SK-N-DZ (cell line): ENCODE measurements at places on chromosomes 6 and 20.

- DNase-seq: no peak
Observed at GRCh38 chr20:40643891-40644290, 45.1 kb downstream of the MAFB start.

- no peak for DNase-seq
Observed at GRCh38 chr6:43826730-43827129, 56.7 kb downstream of the VEGFA start.

GRCh38 chr6:7086488-7086887 is 21.3 kb upstream of the RREB1 start:
- no peak for DNase-seq

- no peak for DNase-seq
Observed at GRCh38 chr20:9999645-10000044, 35.1 kb upstream of the ANKEF1 start.

DNA sequence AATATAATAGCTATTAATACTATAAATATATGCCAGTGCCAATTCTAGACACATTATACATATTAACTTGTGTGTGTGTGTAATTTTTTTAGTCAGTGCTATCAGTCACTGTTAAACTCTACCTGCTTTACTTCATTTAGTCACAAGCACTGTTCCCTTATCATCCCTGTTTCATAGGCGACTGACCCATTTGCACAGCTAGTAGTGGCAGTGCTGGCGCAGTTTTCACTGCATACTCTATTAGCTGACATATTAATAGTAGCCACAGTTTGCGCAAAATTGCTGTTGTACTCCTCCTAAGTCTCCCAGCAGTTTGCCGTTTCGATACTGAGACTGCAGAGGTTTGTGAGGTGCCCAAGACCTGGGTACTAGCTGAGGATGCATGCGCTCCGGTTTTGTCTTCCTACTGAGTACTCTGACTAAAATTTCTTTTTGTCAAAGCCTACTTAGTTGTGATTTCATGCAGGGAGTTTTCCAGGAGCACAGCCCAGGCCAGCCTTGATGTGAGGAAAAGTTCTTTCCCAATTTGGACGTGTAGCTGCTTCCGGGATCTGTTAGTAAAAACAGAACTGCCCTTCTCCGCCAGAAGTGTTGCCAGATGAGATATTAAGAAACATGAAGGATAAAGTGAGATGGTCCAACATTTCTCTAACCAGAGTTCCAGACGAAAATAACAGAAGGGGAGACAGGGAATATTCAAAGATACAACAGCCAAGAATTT is 5.6 kb downstream of the BAG2 start:
- no peak for DNase-seq

GRCh38 chr6:167336844-167337630 is 12.2 kb downstream of the TTLL2 start:
- DNase-seq: no peak

DNA sequence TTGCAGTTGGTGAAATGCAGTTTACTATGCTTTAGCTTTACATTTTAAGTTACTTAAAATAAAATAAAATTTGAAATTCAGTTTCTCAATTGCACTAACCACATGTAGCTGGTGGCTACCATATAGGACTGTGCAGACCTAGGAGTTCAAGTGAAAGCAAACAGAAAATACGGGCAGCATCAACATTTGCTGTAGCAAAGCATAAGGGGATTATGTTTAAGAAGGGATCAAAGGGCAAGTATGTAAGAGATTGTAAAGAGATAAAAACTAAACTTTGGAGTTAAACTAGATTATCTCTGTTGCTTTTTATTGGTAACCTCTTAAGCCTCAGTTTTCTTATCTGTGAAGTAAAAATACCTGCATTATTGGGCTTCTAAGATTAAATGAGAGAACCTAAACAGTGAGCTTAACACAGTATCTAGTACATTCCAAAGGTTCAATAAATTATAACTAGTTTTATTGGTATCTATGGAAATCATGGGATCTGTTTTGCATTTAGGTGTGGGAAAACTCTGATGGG is 81.2 kb downstream of the SPTLC3 start:
- no peak for DNase-seq

- no peak for DNase-seq
Observed at GRCh38 chr6:1624851-1625781, 15.4 kb downstream of the FOXC1 start.

- DNase-seq: no peak
Observed at GRCh38 chr6:69643688-69644087, 153.1 kb downstream of the LMBRD1 start.

DNA sequence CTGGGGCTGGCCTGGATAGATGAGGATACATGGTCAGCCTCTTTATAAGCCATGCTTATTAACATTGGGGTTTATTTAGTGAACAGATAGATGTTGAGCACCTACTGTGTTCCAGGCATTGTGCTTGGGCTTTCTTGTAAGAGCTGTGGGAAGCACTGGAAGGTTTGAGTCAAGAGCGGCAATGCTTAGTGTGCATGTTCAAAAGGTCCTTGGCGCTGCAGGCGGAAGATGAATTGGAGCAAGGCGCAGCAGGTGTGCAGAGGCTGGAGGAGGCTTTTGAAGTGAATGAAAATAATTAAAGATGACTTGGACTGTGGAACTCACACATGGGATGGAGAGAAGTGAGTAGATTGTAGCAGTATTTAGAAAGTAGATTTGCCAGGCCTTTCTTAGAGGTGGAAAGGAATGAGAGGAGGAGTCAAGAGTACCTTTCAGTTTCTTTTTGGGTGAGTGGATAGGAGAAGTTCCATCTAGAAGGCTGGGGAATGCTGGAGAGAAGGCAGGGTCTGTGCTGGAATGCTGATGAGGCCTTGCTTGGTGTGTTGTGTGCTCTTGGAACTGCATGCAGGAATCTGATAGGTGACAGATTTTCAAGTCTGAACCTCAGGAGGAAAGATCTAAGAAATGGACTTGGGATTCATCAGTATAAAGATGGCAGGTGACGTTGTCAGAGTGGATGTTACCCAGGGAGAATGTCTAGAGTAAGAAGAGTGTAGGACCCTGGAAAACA is 26.4 kb downstream of the SNX9 start:
- no peak for DNase-seq

DNA sequence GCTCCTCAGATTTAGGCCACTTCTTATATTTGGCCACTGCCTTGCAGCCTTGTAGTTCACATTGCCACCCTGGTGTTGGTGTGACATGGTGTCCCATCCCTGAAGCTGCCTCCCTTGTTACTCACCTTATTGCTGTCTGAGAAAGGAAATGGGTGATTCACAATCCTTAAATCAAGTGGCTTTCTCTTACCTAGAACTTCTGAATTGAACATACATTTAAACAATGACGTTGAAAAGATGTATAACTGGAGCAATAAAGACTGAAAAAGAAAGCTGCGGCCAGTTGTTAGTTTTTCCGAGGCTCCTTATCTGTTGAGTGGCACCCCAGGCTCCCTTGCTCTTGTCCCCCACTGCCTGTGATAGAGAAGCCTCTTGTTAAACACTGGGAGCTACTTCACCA is 28.8 kb upstream of the GNRH2 start:
- no peak for DNase-seq

DNA sequence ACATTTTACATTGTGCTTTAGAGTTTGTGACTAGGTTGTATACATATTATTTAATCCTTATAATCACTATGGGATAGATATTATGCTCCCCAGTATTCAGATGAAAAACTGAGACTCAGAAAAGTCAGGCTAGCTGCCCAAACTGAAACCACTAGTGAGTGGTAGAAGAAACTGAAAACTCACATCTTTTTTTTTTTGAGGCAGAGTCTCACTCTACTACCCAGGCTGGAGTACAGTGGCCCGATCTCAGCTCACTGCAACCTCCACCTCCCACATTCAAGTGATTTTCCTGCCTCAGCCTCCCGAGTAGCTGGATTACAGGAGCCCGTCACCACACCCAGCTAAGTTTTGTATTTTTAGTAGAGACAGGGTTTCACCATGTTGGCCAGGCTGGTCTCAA is 22.2 kb downstream of the RNF24 start:
- no peak for DNase-seq

- DNase-seq: no peak
Observed at GRCh38 chr6:150634964-150635292, 35.2 kb downstream of the PLEKHG1 start.

DNA sequence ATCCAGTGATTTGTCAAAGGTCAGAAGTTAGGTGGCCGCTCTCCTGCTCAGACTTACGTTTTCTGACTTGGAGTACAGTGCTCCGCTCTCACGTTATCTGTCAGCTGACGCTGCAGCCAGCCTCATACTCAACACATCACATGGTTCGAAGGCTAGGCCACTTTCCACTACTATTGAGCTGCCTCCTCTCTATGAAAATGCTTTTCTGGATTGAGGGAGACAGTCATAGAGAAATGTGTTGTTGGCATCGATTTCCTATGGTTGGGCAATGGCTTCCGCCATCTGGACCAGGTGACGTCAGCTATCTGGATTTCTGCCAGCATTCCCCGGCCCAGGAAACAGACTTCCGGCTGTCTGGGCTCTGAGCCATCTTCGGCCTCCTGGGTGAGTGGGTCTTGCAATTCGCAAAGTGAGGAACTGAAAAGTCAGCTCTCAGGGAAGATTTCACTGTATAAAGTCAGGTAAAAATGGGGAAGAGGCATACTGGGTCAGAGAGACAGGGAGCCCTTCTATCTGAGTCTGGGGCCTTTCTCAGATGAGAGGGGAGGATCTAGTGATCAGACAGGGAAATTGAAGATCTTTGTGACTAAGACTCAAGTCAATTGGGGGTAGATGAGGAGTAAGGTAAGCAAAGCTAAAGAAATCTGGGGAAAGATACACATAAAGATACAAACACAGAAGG is 37.5 kb upstream of the IER3 start:
- peak; percentile 70 for DNase-seq

GRCh38 chr20:55615818-55616217 is 389.5 kb downstream of the CBLN4 start:
- DNase-seq: no peak

- no peak for DNase-seq
Observed at GRCh38 chr6:31777667-31778050, 531 bp upstream of the VWA7 start.

DNA sequence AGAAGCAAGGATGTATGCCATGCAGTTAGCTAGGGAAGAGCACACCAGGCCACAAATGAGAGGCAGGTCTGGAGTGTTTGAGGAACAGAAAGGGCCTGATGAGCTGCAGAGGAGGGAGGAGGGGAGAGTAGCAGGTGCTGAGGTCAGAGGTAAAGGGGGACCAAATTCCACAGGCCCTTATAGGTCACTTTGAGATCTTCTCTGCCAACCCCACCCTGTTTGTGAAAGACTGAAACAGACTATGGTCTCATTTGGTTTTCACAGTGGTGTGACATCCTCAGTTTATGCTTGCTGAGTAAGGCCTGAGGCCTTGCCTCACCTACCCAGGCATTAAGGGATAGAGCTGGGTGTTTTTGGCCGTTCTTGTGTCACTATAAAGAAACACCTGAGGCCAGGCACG is 187.7 kb upstream of the MYLIP start:
- no peak for DNase-seq

GRCh38 chr20:46850416-46850815 is 44.2 kb upstream of the EYA2 start:
- DNase-seq: no peak

DNA sequence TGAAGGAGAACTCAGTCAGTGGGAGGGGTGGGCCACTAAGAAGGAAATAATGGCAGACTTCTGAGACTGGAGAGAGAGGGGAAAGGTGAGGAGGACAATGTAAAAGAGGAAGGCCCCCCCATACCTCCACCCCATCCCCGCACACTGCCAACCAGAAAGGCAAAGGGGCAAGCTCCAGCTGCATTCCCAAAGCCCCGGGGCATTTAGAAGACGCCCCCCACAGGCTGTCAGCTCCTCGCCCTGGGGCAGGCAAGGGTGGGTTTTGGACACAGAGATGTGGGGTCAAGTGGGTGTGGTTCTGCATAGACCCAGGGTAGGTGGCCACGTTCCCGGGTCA is 20.8 kb upstream of the SLC22A7 start:
- no peak for DNase-seq

GRCh38 chr6:146224449-146224848 is 195.6 kb downstream of the GRM1 start:
- no peak for DNase-seq

- no peak for DNase-seq
Observed at GRCh38 chr6:37903351-37904340, 84.1 kb downstream of the ZFAND3 start.

DNA sequence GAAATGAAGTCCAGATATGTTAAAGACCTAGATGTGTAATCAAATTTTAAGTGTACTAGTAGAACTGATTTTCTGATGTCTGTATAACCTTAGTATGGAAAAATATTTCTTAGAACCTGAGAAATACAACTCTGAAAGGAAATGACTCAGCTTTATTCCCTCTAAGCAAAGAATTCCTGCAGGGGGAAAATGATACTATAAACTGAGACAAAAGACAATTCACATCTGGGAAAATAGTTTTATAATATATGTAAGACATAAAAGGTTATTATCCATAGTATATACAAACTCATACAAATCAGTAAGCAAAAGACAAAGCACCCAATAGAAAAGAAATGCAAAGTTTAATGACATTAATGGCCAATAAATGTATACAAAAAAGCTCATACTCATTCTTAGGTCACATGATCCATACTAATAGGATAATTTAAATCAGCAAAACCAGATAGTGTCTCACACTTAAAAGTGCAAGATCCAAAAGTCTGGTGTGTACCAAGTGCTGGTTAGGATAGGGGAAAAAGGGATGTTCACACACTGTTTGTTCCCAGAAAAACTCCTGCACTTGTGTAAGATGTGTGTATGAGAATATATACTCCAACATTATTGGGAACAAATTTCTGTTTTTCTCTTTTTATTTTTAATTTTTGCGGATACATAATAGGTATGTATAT is 22.6 kb downstream of the RNF217 start:
- no peak for DNase-seq

- no peak for DNase-seq
Observed at GRCh38 chr20:61529354-61529753, 277.3 kb downstream of the CDH4 start.

DNA sequence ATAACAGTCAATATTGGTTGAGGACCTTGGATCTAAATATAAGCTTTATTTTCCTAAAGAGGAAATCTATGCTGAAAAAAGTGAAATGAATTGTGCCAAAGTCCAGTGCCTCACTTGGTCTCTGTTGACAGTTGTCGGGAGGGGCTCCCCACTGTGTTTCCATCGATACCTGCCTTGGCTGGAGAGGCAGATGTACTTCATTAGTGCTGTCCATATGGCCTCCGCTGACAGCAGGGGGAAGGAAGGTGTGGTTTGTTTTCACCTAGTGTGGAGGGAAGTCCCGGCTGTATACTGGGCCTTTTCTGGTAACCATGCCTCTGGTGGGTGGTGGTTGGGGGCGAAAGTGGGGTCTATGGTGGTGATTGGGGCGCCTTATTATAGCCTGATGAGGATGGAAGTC is 42.7 kb downstream of the CD2AP start:
- no peak for DNase-seq
